Stimulated activated CD4-positive, alpha-beta T cell treated with anti-CD3 and anti-CD28 coated beads, Interleukin-1b, Interleukin-23, amount 100 ng/mL, for 4 hours (primary cell): ENCODE measurements at places on chromosomes 3 and 15.

GRCh38 chr15:36161108-36161507 lies 418.3 kb upstream of the CDIN1 start:
- no peak for DNase-seq

GRCh38 chr3:172094621-172095557 lies 55.5 kb downstream of the FNDC3B start:
- DNase-seq = no peak

DNA sequence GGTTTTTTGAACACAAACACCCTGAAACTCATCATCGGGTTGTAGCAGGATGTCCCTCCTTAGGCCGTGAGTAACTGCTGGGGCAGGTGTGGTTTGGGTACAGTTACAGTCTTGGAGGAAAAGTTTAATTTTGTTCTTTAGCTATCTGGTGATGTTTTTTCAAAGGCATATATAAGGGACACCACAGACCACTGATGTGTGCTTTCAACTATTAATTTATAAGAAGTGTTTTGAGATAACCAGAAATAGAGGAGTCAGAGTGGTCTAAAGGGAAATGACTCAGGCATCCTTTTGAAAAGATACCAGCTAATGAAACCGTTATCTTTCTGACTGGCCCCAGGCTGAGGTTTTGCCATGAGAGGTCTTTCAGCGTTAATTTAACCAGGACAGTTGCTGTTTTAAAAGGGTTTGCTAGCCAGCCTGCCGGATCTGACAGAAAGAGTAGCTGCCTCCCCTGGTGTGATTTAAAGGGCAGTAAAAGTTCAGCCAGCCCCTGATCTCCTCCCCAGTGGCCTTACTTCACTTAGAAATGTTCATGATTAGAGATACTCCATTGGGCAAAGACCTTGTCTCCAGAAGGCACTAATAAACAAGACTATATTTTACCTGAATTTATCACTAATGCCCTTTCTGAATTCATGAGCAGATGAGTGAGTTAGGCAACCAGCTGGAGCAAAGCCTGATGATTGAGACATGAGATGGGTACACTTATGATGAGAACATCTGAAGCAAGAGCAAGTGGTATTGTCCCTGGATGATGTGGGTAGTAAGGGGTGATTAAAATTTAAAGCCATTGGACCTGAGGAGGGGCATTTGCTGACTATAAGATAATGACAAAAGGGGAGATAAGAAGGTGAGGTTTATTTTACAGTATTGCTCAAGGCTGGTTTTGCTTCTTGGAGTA lies 482.5 kb upstream of the TBL1XR1 start:
- no peak for DNase-seq

DNA sequence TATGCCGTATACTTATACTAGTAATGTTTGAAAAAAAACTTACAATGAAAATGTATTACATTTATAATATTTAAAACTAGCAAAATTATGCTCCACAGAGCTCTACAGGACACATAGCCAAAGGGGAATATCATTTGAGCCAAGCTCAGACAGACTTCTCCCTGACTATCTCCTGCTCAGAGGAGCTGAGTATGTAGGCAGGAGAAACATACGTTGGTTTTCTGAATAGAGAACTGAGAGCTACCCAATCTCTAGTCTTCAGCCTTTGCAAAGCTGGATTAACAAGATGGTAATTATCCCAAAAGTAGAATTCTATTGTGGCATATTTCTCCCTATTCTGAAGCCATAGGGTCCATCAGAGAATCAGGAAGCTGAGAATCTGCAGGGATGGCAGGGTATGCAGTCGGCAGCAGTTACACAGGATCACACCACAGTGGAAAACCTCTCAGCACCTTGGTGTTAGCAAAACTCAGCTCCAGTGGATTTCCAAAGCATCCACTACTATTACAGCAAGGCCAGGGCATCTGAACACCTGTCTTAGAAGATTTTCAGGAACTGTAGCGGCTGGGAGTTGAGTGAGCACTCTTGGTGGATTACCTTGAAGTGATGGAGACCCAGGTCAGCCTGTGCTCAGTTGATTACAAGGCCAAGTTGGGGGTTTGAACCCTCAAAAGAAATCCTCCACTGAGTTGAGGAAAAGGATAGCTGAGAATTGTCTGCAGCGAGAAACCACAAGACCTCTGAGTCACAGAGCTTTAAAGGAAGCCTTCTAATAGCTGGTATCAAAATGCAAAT lies 30.1 kb downstream of the GPR15 start:
- DNase-seq = no peak

- DNase-seq = no peak
Measured at GRCh38 chr15:83818591-83818990, 164.7 kb downstream of the ADAMTSL3 start.

DNA sequence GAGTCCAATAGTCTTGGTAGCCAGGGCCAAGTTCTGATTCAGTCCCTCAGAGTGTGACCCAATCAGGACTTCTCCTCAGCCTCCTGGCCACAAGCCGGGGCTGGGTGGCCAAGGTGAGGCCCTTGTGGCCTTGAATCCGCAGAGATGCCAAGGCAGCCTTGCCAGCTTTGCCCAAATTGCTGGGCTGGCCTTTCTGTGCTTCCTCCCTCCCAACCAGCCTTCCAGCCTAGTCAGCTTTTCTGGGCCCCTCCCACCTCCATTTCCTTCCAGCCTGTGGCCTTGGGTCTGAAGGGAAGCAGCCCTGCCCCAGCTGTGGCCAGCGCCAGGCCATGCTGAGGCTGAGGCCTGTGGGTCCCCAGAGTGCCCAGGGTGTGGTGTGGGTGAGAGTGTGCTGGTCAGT lies 34.3 kb upstream of the ANKDD1A start:
- no peak for DNase-seq

DNA sequence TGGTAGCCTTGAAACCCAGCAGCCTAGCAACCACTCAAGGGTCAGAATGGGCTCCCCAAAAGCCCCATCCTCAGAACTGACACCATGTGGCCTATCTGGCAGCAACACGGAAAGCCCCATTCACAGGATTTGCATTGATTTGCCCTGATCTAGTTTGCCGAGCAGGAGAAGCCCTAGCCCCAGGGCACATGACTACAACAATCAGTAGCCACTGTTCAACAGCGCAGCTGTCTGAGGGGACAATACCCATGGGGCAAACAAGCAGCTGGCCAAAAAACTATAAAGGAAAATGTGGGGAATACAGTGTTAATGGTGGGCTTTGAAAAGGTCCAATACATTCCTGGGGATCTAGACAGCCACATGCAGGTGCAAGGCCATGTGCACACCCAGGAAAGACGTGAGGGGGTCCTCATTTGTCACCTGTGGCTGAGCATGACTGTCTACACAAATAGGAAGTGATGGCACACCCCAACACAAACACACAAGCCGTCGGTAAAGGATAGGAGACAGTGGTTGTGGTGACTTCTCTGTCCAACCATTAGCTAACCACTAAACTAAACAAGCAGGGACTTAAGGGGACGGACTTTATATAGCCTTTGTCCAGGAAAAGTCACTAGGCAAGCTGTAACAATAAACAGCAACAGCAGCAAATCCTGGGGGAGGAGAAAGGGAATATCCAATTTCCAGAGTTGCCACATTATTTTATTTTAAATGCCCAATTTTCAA lies 113.7 kb downstream of the LRIG1 start:
- DNase-seq = no peak

GRCh38 chr3:15336057-15336456 lies 3.7 kb upstream of the SH3BP5 start:
- DNase-seq = no peak

DNA sequence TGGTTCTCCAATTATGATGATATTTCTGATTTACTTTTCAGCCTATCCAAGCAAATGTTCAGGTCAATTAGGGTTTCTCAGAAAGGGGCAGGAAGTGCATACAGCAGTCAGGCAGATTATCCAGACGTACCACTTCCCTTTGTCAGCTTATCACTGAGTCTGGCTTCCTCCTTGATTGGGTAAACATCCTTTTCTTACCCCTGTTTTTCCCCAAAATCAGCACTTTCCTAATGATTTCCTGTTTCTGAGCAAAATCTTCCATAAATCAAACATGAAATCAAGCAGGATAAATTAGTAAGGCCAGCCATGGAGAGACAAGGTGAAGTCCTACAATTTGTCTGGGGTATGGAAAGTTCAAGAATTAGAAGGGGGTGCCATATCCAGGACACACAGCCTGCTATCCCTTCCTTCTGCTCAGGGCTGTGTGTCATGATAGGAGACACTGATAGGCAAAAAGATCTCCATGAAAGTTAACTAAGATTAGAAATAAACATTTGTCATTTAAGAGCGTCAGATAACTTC lies 29.0 kb downstream of the ADIPOQ start:
- no peak for DNase-seq

GRCh38 chr15:63277893-63278456 lies 570 bp downstream of the APH1B start:
- no peak for DNase-seq
